Stimulated activated CD4-positive, alpha-beta T cell treated with anti-CD3 and anti-CD28 coated beads, Interleukin-15, amount 100 ng/mL, for 1 hour (primary cell): ENCODE measurements at places on chromosomes 5 and 9.

DNA sequence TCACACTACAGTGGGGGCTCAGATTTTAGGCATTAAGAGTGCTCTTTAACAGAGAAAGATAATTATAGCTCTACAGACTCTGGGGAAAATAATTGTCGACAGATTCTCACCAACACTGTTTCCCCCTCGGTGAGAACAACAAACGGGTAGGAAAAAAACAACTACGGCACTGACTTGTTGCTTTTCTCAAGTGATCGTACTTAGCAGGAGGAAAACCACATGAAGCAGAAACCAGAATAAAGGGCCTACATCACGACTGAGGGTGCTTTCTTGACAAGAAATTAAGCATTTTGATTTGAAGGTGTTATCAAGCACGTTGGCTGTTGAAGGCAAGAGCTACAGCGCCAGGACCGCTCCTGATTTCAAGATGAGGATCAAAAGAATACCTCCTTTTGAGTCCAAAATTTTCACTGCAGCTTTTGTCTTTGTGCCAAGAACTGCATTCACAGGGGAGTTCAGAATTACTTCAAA lies 27.2 kb upstream of the CER1 start:
- no peak for DNase-seq

- no peak for DNase-seq
These were observed 50.2 kb upstream of the STARD4 start for GRCh38 chr5:111562561-111562960.

DNA sequence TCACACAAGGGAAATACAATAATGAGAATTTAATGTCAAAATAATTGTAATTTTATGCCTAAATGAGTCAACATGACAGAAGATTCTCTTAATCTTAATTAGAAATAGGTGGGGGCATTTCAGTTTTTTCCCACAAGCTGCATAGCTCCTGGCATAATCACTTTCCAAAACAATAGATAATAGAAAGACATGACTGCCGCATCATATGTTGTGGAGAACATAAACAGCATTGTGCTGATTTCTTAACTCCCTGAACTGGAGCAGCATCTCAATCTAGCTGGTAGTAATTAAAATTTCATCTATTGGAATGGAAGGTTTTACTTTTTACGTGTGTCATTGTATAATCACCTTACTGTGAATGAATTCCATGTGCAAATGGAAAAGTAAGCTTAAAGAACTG lies 112.1 kb downstream of the ST8SIA4 start:
- DNase-seq, result no peak

DNA sequence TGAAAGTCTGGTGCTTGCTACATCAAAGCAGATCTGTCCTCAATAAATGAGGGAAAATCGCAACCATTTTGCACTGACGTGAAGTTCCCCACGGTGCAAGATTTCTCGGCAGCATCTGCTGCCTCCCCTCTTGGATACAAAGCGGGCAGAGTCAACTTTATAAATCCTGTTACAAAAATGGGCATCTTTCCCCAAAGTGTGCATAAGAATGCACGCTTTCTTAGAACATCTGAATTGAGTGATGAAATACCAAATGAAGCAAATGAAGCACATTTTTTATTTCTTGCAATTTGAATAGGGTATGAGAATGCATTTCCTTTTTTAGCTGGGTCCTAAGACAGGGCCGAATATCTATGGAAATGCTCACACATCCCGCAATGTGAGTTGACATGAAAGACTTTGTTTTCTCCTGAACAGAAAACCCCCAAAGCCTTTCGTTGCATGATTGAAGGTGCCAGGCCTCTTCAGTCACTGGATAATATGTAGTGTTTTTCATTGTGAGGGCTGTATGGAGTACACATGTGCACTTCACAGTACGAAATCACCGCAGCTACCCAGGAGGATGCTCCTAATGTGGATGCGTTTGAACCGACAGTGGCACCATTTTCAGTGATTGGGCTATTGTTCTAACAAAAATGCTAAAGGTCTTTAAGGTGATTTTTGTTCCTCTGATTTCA lies 19.6 kb upstream of the MAPKAP1 start:
- DNase-seq, result no peak

DNA sequence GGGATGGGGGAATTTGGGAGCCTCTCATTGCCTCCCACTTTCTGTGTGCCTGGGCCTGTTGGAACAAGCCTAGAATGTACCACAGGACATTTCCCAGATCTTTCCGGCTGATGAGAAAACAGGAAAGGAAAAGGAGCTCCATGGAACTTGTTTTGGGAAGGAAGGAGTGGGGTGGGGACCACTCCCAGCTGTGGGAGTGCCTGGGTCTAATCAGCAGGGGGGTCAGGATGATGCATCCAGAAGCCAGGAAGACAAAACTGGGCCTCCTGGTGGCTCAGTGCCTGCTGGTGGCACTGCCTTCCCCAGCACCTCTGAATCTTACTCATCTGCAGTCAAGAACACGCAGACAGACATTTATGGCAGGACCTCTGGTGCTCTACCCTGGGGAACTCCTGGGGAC lies 2.8 kb downstream of the SMIM33 start:
- no peak for DNase-seq

GRCh38 chr5:60688980-60689379 lies 11.0 kb downstream of the DEPDC1B start:
- DNase-seq, result no peak

GRCh38 chr5:122076669-122077365 lies 1.2 kb downstream of the LOX start:
- peak; percentile 20 for DNase-seq

- no peak for DNase-seq
These were observed 562 bp downstream of the GSN start for GRCh38 chr9:121268598-121268850.
